ENCODE measurements at places on chromosomes 12 and 14. TPM values are rescaled to one million over a fixed set of nuclear protein-coding genes. Genes with fewer than 3 reads are reported as not detected.

ARHGDIB gene
- 90.9 TPM for total RNA-seq

NELL2 gene
- not detected for total RNA-seq

SLCO1B3 gene
- not detected for total RNA-seq

DBX2 gene
- not detected for total RNA-seq

CLEC7A gene
- not detected for total RNA-seq

ANKRD52 gene
- total RNA-seq, result 18.0 TPM

RERG gene
- 1.1 TPM for total RNA-seq

SRRM4 gene
- not detected for total RNA-seq

DTX1 gene
- under 0.01 TPM for total RNA-seq

KCNMB4 gene
- 5.1 TPM for total RNA-seq

GALC gene
- 12.8 TPM for total RNA-seq

LAG3 gene
- not detected for total RNA-seq

MMP17 gene
- total RNA-seq, result 8.5 TPM

KRT79 gene
- not detected for total RNA-seq

POTEG gene
- not detected for total RNA-seq

EIF2B2 gene
- 73.4 TPM for total RNA-seq

PRB2 gene
- total RNA-seq, result not detected

GOLT1B gene
- total RNA-seq, result 109 TPM

SLC25A21 gene
- total RNA-seq, result under 0.01 TPM

MED6 gene
- total RNA-seq, result 37.8 TPM

TMEM179 gene
- total RNA-seq, result 0.28 TPM

BEGAIN gene
- not detected for total RNA-seq

FLRT2 gene
- total RNA-seq, result 1.7 TPM

APOF gene
- total RNA-seq, result not detected

LRIG3 gene
- 18.3 TPM for total RNA-seq

KIF26A gene
- total RNA-seq, result under 0.01 TPM

HCAR1 gene
- total RNA-seq, result 0.56 TPM

NTS gene
- total RNA-seq, result not detected

OLR1 gene
- 1.2 TPM for total RNA-seq

SDR9C7 gene
- not detected for total RNA-seq

CLEC1A gene
- under 0.01 TPM for total RNA-seq

LALBA gene
- total RNA-seq, result not detected

PTCSC3 gene
- not detected for total RNA-seq

BCAT1 gene
- 186 TPM for total RNA-seq

KLRD1 gene
- total RNA-seq, result 0.28 TPM

STON2 gene
- total RNA-seq, result 0.85 TPM

DAO gene
- not detected for total RNA-seq

HOTAIR gene
- total RNA-seq, result not detected

PROX2 gene
- total RNA-seq, result not detected

FOXG1 gene
- total RNA-seq, result under 0.01 TPM

SPX gene
- 0.38 TPM for total RNA-seq

KRT75 gene
- not detected for total RNA-seq

MYF6 gene
- total RNA-seq, result not detected

KRT85 gene
- total RNA-seq, result not detected

CISTR gene
- not detected for total RNA-seq

CLEC4A gene
- not detected for total RNA-seq

AMIGO2 gene
- 30.3 TPM for total RNA-seq

CD4 gene
- total RNA-seq, result 0.28 TPM

OR4E2 gene
- not detected for total RNA-seq

TTC6 gene
- not detected for total RNA-seq

BBOF1 gene
- 5.8 TPM for total RNA-seq

C1QL4 gene
- total RNA-seq, result 0.38 TPM

TRIM9 gene
- total RNA-seq, result 0.28 TPM

DEGS2 gene
- 0.28 TPM for total RNA-seq

DNAJC22 gene
- 2.5 TPM for total RNA-seq

TBX3 gene
- total RNA-seq, result 16.1 TPM
